ENCODE measurements at places on chromosomes 6 and 20. TPM values are rescaled to one million over a fixed set of nuclear protein-coding genes. Genes with fewer than 3 reads are reported as not detected.

ITPR3 gene
- total RNA-seq, result 64.2 TPM

DAAM2 gene
- total RNA-seq, result 0.22 TPM

AGER gene
- total RNA-seq, result 5.7 TPM

SNPH gene
- 2.4 TPM for total RNA-seq

All from placental epithelial cell (primary cell).